NCI-H226 (cell line): ENCODE measurements at places on chromosomes 12 and 14.

DNA sequence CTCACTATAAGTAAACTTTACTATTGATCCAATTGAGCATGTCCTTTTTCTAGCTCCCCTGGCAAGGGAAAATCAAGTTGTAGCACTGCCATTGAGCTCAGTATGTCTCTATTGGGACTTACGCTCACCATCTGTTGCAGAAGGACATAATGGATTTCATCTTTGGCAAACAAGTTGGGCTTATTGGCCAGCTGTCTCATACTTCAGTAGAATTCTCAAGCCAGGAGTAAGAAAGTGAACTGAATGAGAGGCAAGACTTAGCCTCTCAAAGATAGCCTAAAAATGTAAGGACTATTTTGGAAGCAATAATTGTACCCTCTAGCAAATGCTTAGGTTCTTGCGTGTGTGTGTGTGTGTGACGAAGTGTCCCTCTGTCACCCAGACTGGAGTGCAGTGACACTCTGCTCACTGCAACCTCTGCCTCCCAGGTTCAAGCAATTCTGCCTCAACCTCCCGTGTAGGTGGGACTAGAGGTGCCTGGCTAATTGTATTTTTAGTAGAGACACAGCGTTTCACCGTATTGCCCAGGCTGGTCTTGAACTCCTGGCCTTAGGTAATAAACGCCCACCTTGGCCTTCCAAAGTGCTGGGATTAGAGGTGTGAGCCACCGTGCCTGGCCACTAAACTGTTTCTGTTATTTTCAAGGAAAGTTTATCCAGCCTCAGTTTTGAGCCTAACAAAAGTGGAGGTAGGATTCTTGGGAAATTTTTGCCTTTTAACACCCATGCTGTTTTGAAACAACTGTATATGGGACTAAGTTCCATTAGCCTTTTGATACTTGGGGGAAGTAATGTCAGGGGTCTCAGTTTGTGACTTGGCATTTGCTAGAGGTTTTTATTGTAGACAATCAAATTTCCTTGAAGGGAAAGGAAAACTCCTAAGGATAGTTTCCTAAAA is 7.0 kb downstream of the HNRNPA1 start:
- DNase-seq: no peak

- DNase-seq: no peak
Observed at GRCh38 chr14:60933920-60934655, 46.8 kb downstream of the TRMT5 start.

DNA sequence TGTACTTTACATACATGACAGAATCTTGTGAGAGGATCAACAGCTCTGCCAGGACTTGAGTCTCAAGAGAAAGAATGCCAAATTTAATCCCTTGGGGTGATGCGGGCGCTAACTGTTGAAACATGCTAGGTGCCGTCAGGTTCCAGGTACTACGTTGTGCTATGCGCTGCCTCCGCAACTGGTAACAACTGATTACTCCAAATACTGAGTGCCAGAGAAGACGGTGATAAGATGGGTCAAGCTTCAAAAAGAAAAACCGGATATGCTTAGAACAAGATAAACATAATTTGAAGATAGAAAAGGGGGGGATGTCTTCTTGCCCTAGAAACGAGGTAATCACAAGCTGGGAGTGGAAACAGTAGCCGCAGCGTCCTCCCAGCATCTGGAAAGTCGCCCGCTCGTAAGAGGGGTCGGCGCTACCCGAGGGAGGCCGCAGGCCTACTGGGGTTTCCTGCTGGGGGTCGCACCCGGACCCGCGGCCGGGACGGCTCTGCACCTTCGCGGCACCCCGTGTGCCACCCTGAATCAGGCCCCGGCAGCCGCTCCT is 678 bp downstream of the ZBTB25 start:
- DNase-seq: peak; percentile 71

DNA sequence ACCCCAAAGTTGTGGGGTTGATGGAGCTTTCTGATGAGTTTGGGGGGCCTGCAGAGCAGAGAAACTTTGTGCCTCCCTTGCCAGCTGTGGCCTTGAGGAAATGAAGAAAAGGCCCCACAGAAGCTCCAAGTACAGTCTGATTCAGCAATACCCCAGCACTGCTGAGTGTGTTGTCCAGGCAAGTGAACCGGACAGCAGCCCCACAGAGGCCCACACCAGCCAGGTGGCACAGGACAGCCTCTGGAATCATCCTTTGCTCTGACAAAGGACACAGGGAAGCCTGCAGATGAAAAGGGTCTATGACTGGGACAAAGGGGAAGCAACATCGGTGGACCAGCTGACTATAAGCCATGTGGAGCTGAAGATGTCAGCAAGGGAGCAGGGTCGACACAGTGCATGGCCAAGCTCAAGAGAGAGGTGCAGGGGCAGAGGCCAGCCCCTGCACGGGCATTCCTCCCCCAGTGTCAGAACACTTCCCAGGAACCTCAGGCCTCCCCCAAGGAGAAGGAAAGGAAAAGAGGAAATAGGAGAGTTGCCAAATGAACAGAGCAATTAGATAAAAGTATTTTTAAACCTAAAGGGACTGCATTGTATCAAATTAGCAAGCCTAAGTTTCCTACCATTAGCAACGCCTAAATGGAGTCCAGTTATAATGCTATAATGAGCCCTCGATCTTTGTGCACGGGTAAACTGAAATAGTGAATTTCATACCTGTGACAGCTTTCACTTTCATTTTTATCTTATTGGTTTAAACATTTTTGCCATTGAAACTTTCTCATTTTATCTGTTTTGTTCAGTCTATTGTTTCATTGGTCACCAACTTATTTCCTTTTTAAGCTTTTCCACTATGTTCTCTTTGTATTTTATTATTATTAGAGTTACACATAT is 46.3 kb upstream of the PTGDR start:
- no peak for DNase-seq

GRCh38 chr12:1880876-1881275 is 37.6 kb downstream of the CACNA2D4 start:
- no peak for DNase-seq

GRCh38 chr14:36724162-36724561 is 62.5 kb downstream of the PAX9 start:
- no peak for DNase-seq
